ENCODE measurements at places on chromosomes 12 and 14.

- DNase-seq: peak; percentile 73
These were observed at the start of gene GALC for GRCh38 chr14:87992718-87993628. Gene GALC (minus strand): TSS chr14:87993182. CDS start chr14:87993164, 18 bp downstream.

DNA sequence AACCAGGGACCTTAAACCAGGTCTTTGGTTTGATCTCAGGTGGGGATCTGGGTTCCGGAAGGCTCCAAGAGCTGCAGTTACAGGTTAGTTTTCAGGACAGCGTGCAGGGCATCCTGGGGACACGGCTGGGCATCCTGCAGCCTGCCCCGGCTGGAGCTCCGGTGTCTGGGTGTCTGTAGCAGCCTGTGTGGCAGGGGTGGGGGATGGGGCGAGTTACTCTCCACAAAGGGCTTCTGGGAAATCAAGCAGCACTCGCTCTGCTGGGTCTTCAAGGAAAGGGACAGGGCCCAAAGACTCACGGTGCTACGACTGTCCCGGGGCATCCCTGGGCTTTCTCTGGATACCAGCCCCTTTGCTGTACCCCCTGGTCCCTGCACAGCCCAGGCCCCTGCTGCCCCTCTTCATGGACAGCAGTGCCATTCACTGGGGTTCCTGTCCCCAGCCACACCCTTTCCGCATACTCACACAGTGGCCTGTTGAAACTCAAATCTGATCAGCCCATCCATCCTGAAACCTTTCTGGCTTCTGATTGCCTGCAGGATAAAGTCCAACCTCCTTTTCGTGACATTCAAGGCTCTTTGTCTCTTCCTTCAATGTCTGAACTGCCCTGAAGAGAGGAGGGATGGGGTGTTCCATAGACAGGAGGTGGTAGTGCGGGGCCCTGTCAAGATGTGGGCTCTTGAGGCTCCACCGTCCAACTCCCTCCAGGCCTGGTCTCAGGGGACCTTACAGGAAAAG, 22.2 kb upstream of the PPP1R13B start:
- no peak for DNase-seq

DNA sequence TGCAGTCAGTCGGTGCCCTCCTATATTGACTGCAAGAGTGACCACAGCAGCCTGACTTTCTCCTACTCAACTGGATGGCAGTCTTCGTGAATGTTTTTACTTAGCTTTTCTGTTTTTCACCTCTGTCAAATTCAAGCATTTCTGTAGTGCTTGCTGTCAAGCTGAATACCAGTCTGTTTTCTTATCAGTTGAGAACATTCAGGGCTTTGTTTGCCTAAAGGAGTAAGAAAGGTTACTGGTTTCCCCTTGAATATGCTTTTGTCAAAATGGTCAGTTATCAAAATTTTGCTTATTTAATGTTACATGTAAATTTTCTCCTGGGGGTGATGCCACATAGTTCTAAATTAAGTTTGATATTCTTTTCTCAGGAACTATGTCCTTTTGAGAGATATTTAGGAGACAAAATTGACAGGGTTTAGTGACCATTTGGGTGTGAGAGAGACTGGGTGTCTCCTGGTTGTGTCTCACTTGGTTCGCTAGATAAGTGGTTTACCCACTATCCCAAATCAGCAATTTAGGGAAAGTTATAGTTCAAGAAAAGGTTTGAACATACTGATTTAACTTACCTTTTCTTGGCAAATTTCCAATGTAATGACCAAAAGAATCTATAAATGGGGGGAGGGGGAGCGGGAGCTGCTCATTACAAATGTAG, 366.3 kb downstream of the TMTC2 start:
- no peak for DNase-seq

DNA sequence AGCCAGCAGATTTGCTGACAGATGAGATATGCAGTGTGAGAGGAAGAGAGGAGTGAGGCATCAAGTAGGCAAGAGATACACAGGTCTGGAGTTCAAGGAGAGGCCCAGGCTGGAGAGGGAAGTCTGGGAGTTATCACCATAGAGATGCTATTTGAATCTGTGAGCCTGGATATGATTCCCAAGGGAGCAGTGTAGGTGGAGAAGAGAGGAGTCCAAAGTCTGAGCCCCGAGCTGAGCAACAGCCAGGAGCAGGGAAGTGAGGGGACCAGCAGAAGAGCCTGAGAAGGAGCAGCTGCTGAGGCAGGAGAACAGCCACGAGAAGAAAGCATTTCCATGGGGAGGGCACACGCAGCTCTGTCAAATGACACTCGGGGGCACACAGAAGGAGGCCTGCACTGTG, 20.2 kb upstream of the NXPH4 start:
- DNase-seq: no peak

GRCh38 chr12:91920276-91920675, 225.4 kb downstream of the BTG1 start:
- DNase-seq: no peak

- no peak for DNase-seq
These were observed 21.0 kb upstream of the RIC8B start for GRCh38 chr12:106753526-106753925.

- peak; percentile 37 for DNase-seq
These were observed 4.9 kb downstream of the VAMP1 start for GRCh38 chr12:6465467-6466183.

DNA sequence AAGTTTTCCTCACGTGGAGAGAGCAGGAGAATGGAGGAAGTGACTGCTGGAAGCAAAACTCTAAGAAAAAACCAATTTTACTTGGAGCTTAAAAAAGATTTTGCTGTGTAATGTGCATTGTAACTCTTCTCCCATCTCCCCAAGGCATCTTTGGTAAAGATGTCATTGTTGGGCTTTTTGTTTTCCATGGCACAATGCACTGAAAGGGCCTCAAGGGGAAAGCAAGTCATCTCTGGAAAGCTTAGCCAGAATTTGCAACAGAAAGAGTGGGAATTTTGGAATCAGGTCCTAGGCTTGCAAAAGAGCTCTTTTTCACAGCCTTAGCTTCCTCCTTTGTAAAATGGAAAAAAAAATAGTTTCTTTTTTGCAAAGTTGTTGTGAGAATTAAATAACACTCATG, 7.9 kb upstream of the PPM1A start:
- DNase-seq: no peak

GRCh38 chr12:27828196-27828595, 48.2 kb upstream of the MANSC4 start:
- DNase-seq: no peak

- DNase-seq: no peak
These were observed 51.3 kb downstream of the IQSEC3 start for GRCh38 chr12:117816-118345.

- no peak for DNase-seq
These were observed 13.8 kb downstream of the NGDN start for GRCh38 chr14:23483236-23483854.

DNA sequence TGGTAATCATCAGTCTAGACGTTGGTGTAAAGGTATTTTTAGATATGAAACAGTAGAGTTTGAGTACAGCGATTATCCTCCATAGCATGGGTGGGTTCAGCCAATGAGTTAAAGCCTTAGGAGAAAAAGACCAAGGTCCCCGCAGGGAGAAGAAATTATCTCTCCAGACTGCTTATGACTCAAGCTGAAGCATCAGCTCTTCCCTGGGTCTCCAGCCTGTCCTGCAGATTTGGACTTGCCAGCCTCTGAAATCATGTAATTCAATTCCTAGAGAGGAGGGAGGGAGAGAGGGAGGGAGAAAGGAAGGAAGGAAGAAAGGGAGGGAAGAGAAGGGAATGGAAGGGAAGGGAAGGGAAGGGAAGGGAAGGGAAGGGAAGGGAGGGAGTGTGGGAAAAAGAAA, 12.0 kb upstream of the DTX1 start:
- DNase-seq: no peak

DNA sequence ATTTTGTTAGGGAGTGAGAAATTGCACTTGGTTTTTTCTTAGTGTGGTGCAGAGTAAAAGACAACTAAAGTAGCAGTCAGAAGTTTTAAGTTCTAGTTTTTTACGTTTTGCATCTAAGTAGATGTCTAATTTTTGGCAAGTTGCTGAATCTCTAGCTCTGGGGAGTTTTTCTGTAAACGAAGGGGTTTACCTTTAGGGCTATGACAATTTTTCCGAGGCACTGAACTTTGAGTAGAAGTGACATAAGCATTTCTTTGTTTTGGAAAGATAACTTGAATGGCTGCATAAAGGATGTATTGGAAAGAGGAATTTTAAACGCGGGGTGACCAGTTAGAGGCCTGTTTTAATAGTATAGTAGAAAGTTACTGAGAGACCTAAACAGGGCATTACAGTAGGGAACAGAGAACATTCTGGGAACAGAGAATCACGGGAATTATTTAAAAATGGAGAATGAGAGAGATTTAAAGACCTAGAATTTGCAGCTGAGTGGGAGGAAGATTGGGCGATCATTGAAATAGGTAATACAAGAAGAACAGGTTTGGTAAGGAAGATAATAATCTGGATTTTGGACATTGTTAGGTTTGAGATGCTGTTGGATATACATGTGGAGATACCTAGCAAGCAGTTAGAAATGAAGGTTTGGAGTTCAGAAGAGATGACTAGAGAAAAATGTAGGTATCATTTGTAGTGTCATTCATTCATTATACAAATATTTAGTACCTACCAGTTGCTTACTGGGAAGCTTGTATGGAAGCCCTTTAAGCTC, 1.2 kb downstream of the ZNF410 start:
- no peak for DNase-seq

DNA sequence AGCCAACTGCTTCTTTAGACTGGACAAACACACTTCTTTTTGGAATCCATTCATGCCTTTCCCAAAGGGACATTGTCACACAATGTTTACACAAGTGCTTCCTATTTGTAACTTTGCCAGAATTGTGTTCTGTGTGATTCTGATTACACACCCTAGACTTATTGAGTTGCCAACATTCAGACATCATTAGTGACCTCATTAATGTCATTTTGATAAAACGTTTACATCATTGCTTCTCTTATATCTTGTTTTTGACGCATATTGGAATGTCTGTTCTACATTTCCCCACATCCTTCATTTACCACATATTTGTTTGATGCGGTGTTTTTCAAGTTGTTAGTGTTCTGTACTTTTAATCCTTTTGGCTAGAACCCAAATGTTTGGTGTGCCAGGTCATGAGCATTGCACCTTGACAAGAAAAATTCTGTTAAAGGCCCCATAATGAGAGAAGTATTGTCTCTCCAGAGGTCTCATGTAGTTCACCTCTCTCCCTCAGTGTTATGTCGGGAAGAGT, 305.5 kb downstream of the AEBP2 start:
- DNase-seq: peak; percentile 98

GRCh38 chr12:1794440-1795090, 25.8 kb upstream of the LRTM2 start:
- no peak for DNase-seq

DNA sequence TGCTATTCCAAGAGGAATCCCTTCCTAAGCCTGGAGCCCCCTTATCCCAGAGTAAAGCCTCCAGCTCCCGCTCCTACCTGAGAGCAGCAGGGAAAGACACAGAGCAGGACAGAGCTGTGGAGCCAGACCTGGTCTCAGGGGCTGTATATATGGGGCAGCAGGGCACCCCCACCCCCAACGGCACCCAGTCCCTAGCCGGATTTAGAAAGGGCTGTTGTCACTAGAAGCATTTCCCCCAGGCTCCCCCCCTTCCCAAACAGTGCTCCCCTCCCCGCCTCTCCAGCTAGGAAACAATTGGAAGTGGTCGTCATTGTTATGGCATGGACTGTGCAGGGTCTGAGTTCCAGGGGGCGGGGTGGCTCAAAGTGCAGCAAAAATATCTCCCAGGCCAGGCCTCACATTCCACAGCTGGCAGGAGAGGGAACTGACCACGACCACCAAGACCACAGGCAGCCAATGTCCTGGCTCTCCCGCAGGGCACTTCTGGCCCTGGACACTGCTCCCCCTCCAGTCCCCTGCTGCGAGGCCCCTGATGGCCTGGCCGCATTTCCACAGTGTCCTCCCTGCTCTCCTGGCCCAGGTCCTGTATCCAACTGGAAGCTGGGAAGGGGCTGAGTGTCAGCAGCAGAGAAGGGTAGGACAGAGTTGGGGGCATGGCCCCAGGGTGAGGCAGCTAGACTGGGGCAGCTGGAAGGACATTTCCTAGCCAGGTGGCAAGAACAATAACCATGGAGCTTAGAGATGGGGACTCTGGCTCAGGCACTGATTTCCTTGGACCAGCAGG, at the start of gene MYH7:
MYH7 (minus strand) TSS at position 118 of the 784 bp plus-strand sequence. CDS start 1,928 bp downstream, outside the sequence.
- DNase-seq: no peak

All from pulmonary artery endothelial cell (primary cell).